ENCODE measurements at places on chromosomes 1 and 21. TPM values are rescaled to one million over a fixed set of nuclear protein-coding genes. Genes with fewer than 3 reads are reported as not detected.
A peak's percentile ranks its signal among the peaks of the same experiment; 100 is the strongest.

DNA sequence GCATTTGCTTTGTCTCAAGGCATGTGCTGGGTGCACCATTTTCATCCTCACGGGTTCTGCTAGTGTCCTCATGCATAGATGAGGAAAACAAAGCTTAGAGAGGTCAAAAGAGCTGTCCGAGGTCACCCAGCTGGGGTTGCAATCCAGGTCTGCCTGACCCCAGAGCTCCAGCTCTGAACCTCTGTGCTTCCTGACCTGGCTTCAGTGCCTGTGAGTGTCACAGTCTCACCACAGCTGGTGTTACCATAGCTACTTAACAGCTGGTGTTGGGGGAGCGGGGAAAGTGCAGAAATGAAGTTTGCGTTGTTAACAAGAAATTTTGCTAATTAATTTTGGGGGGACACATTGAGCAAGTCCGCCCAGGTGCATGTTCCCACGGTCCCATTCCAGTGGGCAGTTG, 328.5 kb downstream of the KIF26B start:
- H3K27me3 ChIP-seq = no peaks in the 10 kb centered on the region
- no peaks in the 10 kb centered on the region for H3K36me3 ChIP-seq

- H3K27ac ChIP-seq = no peak overlapping the region
- no peaks in the 10 kb centered on the region for H3K27me3 ChIP-seq
- no peak for DNase-seq
- no peaks in the 10 kb centered on the region for H3K36me3 ChIP-seq
Measured at GRCh38 chr21:31181082-31181750, 142.9 kb upstream of the KRTAP19-8 start.

DNA sequence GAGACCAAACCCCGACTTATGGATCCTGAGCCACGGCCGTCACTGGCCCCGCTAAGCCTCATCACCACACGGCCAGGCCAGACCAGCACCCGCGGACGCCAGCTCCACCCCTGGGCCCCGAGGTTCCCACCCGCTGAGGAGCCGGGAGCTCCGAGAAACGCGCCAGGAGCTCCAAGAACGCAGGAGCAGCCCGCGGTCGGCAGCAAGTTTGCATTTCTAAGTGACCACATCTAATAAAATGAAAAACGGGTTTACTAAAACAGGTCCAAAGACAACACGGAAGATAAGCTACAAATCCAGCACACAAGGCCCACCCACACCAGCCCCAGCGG, 8.1 kb upstream of the C1QTNF12 start:
- H3K36me3 ChIP-seq = no peaks in the 10 kb centered on the region
- H3K27ac ChIP-seq = no peak overlapping the region
- DNase-seq = no peak
- H3K4me1 ChIP-seq = no peaks in the 10 kb centered on the region

DNA sequence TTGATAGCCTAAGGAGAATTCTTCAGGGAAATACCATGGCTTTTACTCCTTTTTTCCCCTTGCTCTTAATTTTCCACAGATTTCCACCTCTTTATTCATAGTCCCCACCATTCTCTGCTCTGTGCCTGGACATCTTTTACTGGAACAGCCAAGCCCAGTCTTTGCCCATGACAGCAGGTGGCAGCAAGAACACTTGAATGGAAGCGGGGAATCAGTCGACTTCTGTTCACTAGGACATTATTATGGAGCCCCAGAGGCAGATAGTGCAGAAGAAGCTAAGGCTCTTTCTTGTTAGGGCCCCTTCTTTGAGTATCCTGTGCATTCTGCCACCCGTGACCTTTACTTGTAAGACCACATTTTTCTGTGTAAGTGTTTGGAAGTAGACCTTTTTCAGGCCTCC, 6.3 kb downstream of the OR14I1 start:
- no peaks in the 10 kb centered on the region for H3K36me3 ChIP-seq
- H3K27me3 ChIP-seq = no peaks in the 10 kb centered on the region
- H3K4me1 ChIP-seq = no peaks in the 10 kb centered on the region
- DNase-seq = no peak
- no peak overlapping the region for H3K27ac ChIP-seq

- DNase-seq = no peak
- no peak overlapping the region for H3K27ac ChIP-seq
- peaks cover 25% of the 10 kb centered on the region for H3K4me1 ChIP-seq
- H3K4me3 ChIP-seq = no peak overlapping the region
- no peaks in the 10 kb centered on the region for H3K36me3 ChIP-seq
- H3K27me3 ChIP-seq = no peaks in the 10 kb centered on the region
Measured at GRCh38 chr1:201795066-201795465, 33.9 kb upstream of the IPO9 start.

DNA sequence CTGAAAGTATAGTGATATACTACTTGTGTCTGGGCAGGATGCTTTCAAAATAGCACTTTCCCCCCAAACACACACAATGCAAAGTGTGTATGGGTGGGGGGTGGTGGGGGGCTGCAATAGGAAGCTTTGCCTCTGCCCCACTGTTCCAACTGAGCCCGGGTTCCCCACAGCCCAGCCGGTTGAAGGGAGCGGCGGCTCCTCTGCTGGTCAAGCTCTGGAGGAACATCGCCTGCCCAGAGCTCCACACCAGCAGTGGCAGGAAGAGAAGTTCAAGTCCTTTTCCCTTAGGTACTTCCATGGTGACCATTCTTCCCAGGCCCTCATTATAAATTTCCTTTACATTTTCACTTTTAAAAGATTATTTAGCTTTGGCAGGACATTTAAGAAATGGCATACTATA, 74.9 kb downstream of the CAPZB start:
- peak overlapping the region; percentile 89 for H3K27ac ChIP-seq
- H3K4me1 ChIP-seq = no peaks in the 10 kb centered on the region
- H3K36me3 ChIP-seq = no peaks in the 10 kb centered on the region
- DNase-seq = no peak

The KRTAP19-8 gene
- total RNA-seq = not detected

- H3K27me3 ChIP-seq = no peaks in the 10 kb centered on the region
- H3K4me1 ChIP-seq = no peaks in the 10 kb centered on the region
- H3K4me3 ChIP-seq = no peak overlapping the region
- DNase-seq = no peak
Measured at GRCh38 chr1:190906206-190906725, 428.6 kb upstream of the BRINP3 start.

GRCh38 chr1:154614901-154615300, 6.9 kb upstream of the ADAR start:
- peaks cover 7% of the 10 kb centered on the region for H3K4me1 ChIP-seq
- H3K36me3 ChIP-seq = no peaks in the 10 kb centered on the region
- DNase-seq = no peak
- no peak overlapping the region for H3K4me3 ChIP-seq

The FCER1A gene
- total RNA-seq = not detected

GRCh38 chr1:43874716-43875115, 58.9 kb upstream of the ARTN start:
- no peaks in the 10 kb centered on the region for H3K36me3 ChIP-seq
- H3K4me3 ChIP-seq = no peak overlapping the region
- no peaks in the 10 kb centered on the region for H3K4me1 ChIP-seq
- DNase-seq = no peak
- H3K27ac ChIP-seq = no peak overlapping the region

The HHIPL2 gene
- not detected for total RNA-seq

GRCh38 chr1:218273762-218274479, 11.2 kb upstream of the RRP15 start:
- no peak for DNase-seq
- H3K4me1 ChIP-seq = no peaks in the 10 kb centered on the region
- H3K36me3 ChIP-seq = no peaks in the 10 kb centered on the region
- no peak overlapping the region for H3K4me3 ChIP-seq
- H3K27me3 ChIP-seq = no peaks in the 10 kb centered on the region

The SYPL2 gene
- total RNA-seq = 2.6 TPM
